Activated CD4-positive, alpha-beta T cell treated with anti-CD3 and anti-CD28 coated beads, Interleukin-2, amount 50 U/mL, for 4 hours (primary cell): ENCODE measurements at places on chromosomes 12 and 14.

- no peak for DNase-seq
Measured at GRCh38 chr12:113003636-113004035, 25.3 kb downstream of the OAS2 start.

DNA sequence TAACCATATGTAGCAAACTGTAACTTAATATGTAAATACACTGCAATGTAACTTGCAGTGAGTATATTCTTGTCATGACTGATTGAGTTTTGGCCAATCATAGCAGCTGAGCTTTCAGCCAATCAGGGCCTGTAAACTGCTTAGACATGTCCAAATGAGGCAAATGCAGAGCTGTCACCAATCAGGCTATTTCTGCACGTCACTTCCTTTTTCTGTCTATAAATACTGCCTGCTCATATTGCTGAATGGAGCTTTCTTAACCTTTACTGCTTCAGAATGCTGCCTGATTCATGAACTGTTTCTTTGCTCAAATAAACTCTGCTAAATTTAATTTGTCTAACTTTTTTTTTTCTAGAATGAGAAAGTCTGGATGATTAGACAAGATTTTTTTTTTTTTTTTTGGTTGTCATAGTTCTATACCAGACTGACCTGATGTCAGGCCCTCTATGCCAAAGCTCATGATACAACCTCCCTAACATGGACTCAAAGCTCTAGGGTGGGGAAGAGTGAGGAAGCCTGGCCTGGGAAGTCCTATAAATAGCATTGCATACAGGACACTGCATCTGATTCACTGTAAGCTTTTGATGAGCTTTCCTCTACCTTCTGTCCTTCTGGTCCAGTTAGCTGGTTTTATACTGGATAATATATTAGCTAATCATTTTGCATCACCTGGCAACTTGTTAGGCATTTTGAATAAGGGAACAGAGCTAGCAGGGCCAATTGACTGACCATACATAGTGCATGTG lies 12.0 kb downstream of the MGP start:
- DNase-seq = no peak

DNA sequence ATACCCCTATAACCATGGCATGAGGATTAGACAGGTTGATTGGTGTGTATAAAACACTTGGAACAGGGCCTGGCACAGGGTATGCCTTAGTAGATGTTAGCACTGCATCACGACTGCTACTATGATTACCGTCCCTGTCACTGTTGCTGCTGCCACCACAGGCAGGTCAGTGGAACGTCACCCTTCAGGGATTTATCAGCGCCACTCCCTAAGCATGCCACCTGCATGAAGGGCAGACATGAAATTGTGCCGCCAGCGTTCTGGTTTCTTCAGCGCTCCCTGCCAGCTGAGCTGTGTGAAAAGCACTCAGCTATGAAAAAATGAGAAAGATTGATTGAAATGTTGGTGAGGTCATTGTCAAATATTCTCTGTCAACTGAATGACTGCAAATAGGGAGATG lies 477.0 kb downstream of the DPF3 start:
- DNase-seq = no peak

- no peak for DNase-seq
Measured at GRCh38 chr14:26128931-26129671, 468.7 kb downstream of the NOVA1 start.

GRCh38 chr14:86673523-86673969 lies 1143.6 kb downstream of the FLRT2 start:
- no peak for DNase-seq

DNA sequence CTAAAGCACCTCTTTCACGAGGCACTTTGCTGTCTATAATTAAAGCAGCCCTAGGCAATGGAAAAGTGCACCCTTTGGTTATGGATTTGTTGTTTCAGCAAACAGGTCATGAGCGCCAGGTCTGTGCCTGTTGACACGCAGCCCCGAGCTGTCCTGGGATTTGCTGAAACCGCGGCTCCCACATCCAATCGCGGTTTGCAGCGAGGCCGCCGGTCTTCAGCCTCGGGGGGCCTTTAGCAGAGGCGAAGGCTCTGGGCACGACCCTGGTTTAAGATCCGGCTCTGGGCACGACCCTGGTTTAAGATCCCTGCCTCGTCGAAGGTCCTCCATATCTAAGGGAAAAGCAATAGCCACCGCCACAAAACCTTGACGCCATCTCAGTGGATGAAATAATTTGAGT lies 79.2 kb downstream of the GLT1D1 start:
- DNase-seq = no peak

GRCh38 chr12:7884689-7885088 lies 12.0 kb upstream of the SLC2A14 start:
- DNase-seq = no peak

- no peak for DNase-seq
Measured at GRCh38 chr12:50784501-50784900, 20.6 kb downstream of the ATF1 start.

DNA sequence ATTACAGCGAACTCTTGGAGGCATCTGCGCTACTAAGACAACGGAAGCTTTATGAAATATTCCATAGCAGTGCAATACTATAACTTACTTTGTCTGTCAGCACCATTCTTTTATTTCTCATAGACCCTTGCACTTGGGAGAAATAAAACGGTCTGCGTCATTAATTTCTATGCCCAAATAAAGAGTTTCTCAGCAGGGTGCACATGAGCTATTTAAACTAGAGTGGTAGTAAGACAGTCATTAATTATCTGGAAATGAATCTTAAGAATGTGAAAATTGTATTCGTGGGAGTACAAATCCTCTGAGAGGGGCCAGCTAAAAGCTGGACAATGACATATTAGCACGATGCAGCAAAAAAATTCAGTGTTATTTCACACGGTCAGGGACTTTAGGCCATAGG lies 903.4 kb upstream of the FOXG1 start:
- DNase-seq = no peak

DNA sequence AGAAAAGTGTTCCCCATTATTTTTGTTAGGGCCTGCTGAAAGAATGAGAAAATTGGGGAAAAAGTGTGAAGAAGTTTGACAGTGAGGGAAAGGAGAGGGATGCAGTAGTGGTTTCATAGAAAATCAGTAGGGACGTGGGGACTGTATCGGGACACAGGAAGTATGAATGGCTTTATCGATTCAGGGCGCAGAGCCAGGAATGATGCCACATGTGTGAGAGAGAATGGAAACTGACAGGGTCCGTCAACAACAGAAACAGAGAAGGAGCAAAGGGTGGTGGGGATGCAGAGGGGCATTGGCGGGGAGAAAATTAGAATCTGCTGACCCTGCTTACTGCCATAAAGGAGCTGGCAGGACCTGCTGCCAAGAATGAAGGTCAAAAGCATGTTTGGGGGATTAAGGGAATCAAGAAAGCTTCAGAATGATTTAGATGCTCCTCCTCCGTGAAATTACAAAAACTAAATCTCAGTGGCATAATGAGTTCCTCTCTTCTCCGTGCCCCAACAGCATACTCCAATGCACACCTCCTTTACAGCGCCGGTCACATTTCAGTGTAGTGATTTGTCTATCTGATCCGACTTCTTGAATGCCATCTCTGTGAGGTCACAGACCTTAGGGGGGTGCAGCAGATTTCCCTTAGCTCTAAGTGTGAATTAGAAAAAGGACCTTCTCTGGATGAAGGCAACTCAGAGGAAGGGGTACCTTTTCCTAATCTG lies 92.6 kb downstream of the EMP1 start:
- no peak for DNase-seq

GRCh38 chr14:92153581-92153980 lies 31.8 kb downstream of the CPSF2 start:
- DNase-seq = no peak

- no peak for DNase-seq
Measured at GRCh38 chr12:68641138-68641537, 30.4 kb downstream of the RAP1B start.

DNA sequence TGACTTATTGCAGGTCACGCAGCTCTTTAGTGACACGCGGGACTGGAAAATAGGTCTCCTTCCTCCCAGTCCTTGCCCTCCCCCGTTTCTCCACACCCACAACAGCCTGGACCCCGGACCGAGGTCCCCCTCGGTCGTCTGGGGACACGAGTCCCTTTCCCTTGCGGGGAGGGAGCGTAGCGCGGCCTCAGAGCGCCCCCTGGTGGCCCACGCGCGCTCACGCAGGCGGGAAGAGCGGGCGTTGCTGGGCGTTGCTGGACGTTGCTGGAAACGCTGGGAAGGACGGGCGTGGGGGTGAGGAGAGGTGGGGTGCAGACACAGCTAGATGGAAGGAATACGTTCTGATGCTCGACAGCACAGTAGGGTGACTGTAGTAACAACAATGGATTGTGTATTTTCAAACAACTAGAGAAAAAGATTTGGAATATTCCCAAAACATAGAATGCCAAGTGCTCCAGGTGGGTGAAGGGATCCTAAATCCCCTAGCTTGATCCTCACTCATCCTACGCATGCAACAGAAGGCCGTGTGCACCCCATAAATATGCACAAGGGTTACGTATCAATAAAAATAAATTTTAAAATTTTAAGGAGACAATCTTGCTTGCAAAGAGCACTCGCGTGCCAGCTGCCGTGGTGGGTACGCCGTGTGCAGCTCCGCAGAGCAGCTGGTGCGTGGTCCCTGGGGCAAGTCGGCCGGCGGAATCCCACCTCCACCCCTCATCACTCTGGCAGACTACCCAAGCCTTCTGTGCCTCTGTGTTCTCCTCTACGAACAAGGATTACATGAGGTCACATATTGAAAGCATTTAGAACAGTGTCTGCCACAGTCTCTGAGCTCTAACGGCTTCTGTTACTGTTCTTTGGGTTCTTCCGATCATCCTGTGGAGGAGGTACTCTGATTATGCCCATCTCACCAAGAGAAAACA lies 87.4 kb downstream of the B4GALNT3 start:
- peak; percentile 54 for DNase-seq

DNA sequence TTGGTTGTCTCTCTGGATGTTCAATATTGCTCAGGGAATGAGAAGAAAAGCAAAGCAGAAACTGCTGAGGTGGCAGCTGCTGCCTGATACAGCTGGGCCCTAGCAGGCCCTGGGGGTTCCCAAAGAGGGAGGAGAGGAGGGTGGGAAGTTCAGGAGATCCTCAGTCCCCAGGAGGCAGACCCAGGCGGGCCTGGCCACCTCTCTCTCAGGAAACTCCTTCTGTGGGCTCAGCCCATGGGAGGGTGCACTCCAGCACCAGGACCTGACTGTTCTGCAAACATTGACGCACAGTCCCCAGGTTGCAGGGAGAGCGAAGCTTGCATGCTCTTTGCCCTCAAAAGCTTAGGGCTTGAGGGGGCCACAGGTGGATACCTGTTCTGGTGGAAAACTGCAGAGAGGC lies 29.6 kb downstream of the IRF2BPL start:
- DNase-seq = no peak

DNA sequence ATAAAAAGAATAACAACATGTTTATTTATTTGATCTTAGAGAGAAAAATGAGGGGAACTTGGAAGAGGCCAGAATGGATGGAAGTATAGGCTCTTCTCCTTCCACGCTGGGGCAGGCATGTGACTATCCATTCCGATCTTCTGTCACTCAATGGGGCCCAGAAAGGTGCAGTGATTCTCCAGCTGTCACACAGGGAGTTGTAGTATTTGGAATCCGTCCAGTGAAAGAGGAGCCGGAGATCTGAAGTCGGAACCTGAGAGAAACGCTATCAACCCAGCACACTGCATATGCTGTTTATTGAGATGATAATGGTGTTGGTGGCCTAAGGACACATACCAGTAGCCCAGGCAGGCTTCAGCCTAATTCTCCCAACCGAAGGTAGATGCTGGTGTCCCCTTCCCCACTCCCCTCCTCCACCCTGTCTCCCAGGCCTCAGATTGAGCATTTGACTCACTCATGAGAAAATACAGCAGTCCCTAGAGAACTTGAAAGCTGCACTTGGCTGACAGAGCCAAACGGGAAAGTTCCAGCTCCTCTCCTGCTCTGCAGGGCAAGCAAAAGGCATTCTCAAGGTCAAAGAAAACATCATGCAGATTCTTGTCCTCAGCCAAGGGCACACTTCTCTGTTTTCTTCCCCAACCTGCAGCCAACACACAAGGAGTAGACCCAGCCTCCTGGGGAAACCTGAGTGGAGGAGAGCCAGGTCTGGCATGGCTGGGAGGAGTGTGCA lies 100.4 kb downstream of the IRF2BPL start:
- no peak for DNase-seq

DNA sequence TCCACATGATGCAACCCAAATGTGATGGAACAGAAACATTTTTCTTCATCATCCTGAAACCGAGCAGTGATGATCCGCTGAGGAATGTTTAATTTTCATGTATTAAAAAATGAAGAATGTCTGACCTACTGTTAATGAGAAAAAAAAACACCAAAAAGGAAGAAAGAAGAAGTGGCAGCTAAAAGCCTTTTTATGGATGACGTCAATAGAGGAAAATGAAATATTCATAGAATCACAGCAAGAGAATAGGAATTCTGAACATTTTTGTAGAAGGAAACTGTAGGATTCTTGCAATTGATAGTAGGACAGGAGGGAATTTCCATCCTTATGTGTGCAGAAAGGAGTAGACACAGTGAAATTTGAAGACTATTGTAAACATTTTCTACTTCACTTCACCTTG lies 112.9 kb downstream of the PRKCH start:
- DNase-seq = no peak

- no peak for DNase-seq
Measured at GRCh38 chr14:68671909-68672308, 121.0 kb downstream of the ZFP36L1 start.

DNA sequence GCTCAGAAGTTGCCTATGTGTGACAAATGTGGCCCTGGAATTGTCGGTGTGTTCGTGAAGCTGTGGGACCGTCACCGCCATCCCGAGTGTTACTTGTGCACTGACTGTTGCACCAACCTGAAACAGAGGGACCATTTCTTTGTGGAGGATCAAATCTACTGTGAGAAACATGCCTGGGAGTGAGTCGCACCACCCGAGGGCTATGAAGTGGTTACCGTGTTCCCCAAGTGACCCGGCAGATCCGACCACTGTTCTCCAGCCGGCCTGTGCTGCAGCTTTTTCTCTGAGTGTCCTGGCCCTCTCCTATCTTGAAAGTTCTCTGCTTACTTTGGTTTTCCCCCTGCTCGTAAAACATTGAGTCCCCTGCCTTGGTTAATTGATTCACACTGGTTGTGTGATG lies 65.3 kb downstream of the VCPKMT start:
- no peak for DNase-seq

GRCh38 chr12:10705655-10706054 lies 17.5 kb downstream of the YBX3 start:
- no peak for DNase-seq

GRCh38 chr14:78798757-78799156 lies 628.6 kb downstream of the NRXN3 start:
- no peak for DNase-seq

- no peak for DNase-seq
Measured at GRCh38 chr14:55451398-55451797, 11.0 kb upstream of the TBPL2 start.

DNA sequence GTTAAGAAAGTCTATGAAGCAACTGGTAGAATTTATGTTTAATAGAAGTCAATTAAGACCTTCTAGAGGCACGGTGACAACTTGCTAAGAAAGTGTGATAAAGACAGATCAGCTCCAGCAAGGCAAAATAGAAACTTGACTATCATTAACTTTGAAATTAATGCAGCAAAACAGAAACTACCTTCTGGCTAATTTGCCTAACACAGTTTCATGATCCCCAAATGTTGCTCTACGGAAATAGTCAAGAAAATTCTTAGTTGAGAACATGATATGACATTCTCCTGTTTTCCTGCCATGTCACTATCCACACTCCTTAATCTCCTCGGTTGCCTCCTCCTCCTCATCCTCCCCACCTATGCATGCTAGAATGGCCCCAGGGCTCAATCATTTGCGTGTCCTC lies 4.2 kb downstream of the DENND5B start:
- DNase-seq = no peak

GRCh38 chr12:64180951-64181350 lies 41.1 kb downstream of the KICS2 start:
- no peak for DNase-seq

GRCh38 chr12:4911316-4911994 lies 1.8 kb downstream of the KCNA1 start:
- DNase-seq = no peak
